Mesothelial cell of epicardium (in vitro differentiated cells): ENCODE measurements at places on chromosomes 5 and 9. TPM values are rescaled to one million over a fixed set of nuclear protein-coding genes. Genes with fewer than 3 reads are reported as not detected.

C9orf50 gene
- total RNA-seq: 0.23 to 0.87 TPM (median 0.69 TPM) in 3 replicates

ELOVL7 gene
- 8.6 to 9.4 TPM (median 9.2 TPM) in 3 replicates for total RNA-seq

ZNF883 gene
- total RNA-seq: 8.6 to 11.5 TPM (median 11.2 TPM) in 3 replicates

ORM2 gene
- not detected in 3 replicates for total RNA-seq

IRF1 gene
- total RNA-seq: 33.1 to 35.6 TPM (median 33.3 TPM) in 3 replicates

ANKRD34B gene
- 0.09 to 0.14 TPM in 2 of 3 replicates, not detected in the other for total RNA-seq

- no peak for DNase-seq
- peaks cover 3% of the 10 kb centered on the region for H3K27me3 ChIP-seq
- H3K27ac ChIP-seq: no peak overlapping the region
- no peaks in the 10 kb centered on the region for H3K36me3 ChIP-seq
Measured at GRCh38 chr5:17487174-17487512, 10.9 kb upstream of the TAF11L2 start.

GRCh38 chr5:89293810-89294209 is 410.8 kb upstream of the MEF2C start:
- no peaks in the 10 kb centered on the region for H3K27me3 ChIP-seq
- no peak overlapping the region for H3K4me3 ChIP-seq
- H3K36me3 ChIP-seq: no peaks in the 10 kb centered on the region
- DNase-seq: no peak

DNA sequence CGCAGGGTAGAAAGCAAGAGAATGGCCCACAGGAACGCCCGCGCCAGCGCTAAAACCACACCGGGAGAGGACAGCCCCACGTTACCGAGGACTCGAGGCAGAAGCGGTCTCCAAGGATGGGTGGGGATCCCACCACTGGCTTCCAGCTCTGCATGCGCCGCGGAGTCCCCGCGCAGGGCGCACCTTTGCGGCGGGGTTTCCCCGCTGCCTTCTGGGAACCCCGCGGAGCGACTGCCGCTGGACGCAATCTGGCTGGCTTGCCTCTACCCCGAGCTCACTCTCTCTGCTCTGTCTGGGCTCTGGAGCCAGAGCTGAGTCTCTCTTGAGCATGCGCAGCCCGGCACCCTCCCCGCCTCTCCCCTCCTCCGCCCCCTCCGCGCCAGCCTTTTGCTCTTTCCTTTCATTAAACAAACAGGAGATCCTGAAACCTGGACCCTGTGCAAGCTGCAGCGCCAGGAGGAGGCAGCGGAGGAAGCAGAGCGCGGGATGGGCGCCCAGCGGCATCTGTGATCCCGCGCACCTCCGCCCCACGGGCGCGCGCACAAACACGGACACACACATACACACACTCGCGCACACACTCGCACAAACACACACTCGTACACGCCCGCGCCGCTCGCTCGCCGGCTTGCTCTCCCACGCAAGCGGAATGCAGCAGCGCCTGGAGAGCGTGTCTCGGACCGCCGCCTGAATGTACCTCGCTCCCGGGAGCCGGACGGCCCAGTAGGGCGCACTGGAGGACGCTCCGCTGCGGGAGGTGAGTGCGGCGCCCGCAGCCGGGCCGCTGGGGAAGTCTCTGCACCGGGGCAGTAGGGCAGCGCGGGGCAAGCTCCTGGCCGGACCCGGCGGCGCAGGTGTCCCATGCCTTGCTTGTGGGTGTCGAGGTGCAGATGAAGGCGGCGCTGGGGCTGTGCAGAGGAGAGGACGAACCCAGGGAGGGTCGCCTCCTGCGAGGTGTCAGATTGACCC is at the start of gene PLPPR1:
Gene PLPPR1, plus strand, starts transcription at position 382 of the 969 bp plus-strand sequence.
- peak; percentile 69 for DNase-seq
- no peaks in the 10 kb centered on the region for H3K36me3 ChIP-seq

- no peaks in the 10 kb centered on the region for H3K27me3 ChIP-seq
- peak overlapping the region; percentile 32 for H3K27ac ChIP-seq
- no peak overlapping the region for H3K4me3 ChIP-seq
Measured at GRCh38 chr5:126884269-126884819, 107.4 kb downstream of the LMNB1 start.

GRCh38 chr5:154714266-154714986 is 40.8 kb upstream of the LARP1 start:
- H3K27me3 ChIP-seq: no peaks in the 10 kb centered on the region
- no peak overlapping the region for H3K4me3 ChIP-seq
- H3K4me1 ChIP-seq: peaks cover 22% of the 10 kb centered on the region

GRCh38 chr9:117552811-117553210 is 138.0 kb upstream of the ASTN2 start:
- no peak overlapping the region for H3K4me3 ChIP-seq
- no peak overlapping the region for H3K27ac ChIP-seq
- no peaks in the 10 kb centered on the region for H3K4me1 ChIP-seq
- peaks cover 12% of the 10 kb centered on the region for H3K27me3 ChIP-seq
- DNase-seq: no peak

GRCh38 chr9:14677396-14677795 is 15.8 kb downstream of the ZDHHC21 start:
- peak overlapping the region; percentile 8 for H3K27ac ChIP-seq
- H3K27me3 ChIP-seq: no peaks in the 10 kb centered on the region
- H3K4me1 ChIP-seq: peaks cover 27% of the 10 kb centered on the region
- H3K36me3 ChIP-seq: peaks cover 20% of the 10 kb centered on the region
- no peak overlapping the region for H3K4me3 ChIP-seq
- no peak for DNase-seq

DNA sequence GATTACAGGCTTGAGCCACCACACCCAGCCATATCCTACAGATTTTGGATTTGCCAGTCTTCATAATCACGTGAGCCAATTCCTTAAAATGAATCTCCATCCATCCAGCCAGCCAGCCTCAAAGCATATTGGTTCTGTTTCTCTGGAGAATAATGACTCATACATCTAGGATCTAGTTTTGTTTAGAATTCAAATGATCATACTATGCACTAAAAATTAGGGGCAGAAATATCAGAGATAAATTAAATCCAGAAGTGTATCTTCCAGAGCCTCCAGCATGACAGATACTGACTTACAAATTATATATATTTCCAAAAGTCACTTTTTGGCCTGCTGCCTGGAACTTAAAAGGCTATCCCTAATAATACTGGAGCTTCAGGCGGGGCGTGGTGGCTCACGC is 119.1 kb upstream of the NR5A1 start:
- H3K4me3 ChIP-seq: no peak overlapping the region
- no peak for DNase-seq
- H3K36me3 ChIP-seq: no peaks in the 10 kb centered on the region
- no peak overlapping the region for H3K27ac ChIP-seq
- no peaks in the 10 kb centered on the region for H3K4me1 ChIP-seq

GRCh38 chr5:153135411-153135810 is 355.1 kb upstream of the GRIA1 start:
- H3K4me1 ChIP-seq: no peaks in the 10 kb centered on the region
- H3K4me3 ChIP-seq: no peak overlapping the region
- H3K27ac ChIP-seq: no peak overlapping the region
- no peak for DNase-seq
- H3K36me3 ChIP-seq: no peaks in the 10 kb centered on the region

- peaks cover 3% of the 10 kb centered on the region for H3K4me1 ChIP-seq
- H3K36me3 ChIP-seq: no peaks in the 10 kb centered on the region
- DNase-seq: no peak
Measured at GRCh38 chr5:77262697-77263096, 52.2 kb downstream of the PDE8B start.

GRCh38 chr9:23567516-23568165 is 258.4 kb downstream of the ELAVL2 start:
- H3K4me1 ChIP-seq: peaks cover 2% of the 10 kb centered on the region
- no peak for DNase-seq
- H3K27me3 ChIP-seq: peaks cover 4% of the 10 kb centered on the region
- no peak overlapping the region for H3K27ac ChIP-seq
- no peak overlapping the region for H3K4me3 ChIP-seq

GRCh38 chr5:68405026-68405684 is 189.6 kb downstream of the PIK3R1 start:
- DNase-seq: no peak
- H3K27me3 ChIP-seq: no peaks in the 10 kb centered on the region
- H3K4me1 ChIP-seq: peaks cover 23% of the 10 kb centered on the region

DNA sequence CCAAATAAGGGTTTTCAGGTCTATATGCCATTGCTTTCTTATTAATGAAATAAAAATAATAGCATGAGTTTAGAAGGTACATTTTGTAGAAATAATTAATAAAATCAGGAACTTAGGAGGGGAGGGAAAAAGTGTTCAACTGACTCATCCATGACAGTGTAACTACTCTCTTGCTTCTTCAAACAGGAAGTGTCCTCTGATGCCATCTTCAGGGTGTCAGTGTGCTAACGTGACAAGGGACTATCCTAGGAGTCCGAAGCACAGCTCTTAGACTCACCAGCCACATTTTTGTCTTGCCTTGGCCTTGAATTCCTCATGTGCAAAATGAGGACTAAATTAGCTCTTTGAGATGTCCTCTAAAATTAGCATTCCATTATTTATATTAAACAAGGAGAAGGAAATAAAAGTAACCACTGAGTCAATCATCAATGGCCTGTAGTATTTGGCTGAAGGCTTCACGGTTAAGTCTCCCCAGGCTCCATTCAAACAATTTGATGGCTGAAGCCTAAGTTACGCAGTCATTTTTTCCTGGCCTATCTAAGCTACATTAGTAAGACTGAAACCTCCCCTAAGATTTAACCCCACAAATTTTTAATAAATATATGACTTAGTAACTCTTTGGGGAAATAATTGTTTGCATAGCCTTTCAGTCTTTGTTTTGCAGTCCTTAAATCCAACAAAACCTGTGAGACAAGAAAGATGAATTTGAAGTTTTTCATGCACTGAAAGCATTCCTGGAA is 151.1 kb downstream of the ARL15 start:
- H3K27me3 ChIP-seq: no peaks in the 10 kb centered on the region
- peaks cover 17% of the 10 kb centered on the region for H3K4me1 ChIP-seq
- DNase-seq: no peak
- peak overlapping the region; percentile 75 for H3K27ac ChIP-seq

DNA sequence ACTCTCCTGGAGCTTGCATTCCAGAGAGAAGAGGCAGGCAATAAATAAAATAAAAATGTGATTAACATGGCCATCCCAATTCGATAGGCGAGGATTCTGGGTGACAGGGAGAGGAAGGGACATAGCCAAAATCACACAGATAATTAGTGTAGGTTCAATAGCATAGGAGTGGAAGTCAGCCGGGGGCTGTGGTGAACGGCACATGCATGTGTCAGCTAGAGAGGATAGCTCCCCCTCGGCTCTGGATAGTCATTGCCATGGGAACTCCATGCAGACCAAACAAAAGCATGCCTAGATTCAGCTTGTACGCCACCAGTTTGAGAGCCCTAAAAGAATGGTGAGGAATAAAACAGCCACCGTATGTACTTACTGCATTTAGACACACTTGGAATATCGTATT is 223.5 kb downstream of the GRIA1 start:
- H3K27me3 ChIP-seq: peaks cover 2% of the 10 kb centered on the region
- no peaks in the 10 kb centered on the region for H3K4me1 ChIP-seq
- no peak for DNase-seq
- H3K4me3 ChIP-seq: no peak overlapping the region
- no peaks in the 10 kb centered on the region for H3K36me3 ChIP-seq

- H3K27me3 ChIP-seq: no peaks in the 10 kb centered on the region
- no peak overlapping the region for H3K27ac ChIP-seq
- no peaks in the 10 kb centered on the region for H3K36me3 ChIP-seq
- DNase-seq: no peak
- H3K4me3 ChIP-seq: no peak overlapping the region
Measured at GRCh38 chr5:149857499-149857898, 87.1 kb downstream of the PDE6A start.

DNA sequence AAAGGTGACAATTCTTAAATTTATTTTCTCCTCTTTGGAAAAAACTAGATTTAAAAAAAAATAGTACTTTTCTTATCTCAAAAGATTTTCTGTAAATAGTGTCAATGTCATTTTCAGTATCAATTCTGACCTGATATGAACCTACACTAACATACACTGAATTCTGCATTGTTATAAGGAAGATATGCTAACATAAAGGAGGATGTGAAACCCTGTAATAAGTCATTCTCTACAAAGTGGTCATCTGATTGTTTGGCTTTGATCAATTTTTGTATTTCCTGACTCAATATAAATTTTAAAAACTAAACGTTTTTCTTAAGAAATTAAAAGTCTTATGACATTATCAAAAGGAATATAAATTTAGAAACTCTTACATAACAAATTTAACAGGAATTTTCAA is 233.6 kb upstream of the EDIL3 start:
- H3K4me3 ChIP-seq: no peak overlapping the region
- no peaks in the 10 kb centered on the region for H3K36me3 ChIP-seq
- DNase-seq: no peak
- H3K27me3 ChIP-seq: no peaks in the 10 kb centered on the region
- no peak overlapping the region for H3K27ac ChIP-seq
- H3K4me1 ChIP-seq: peaks cover 10% of the 10 kb centered on the region
